ENCODE measurements at places on chromosomes 16 and 17.

DNA sequence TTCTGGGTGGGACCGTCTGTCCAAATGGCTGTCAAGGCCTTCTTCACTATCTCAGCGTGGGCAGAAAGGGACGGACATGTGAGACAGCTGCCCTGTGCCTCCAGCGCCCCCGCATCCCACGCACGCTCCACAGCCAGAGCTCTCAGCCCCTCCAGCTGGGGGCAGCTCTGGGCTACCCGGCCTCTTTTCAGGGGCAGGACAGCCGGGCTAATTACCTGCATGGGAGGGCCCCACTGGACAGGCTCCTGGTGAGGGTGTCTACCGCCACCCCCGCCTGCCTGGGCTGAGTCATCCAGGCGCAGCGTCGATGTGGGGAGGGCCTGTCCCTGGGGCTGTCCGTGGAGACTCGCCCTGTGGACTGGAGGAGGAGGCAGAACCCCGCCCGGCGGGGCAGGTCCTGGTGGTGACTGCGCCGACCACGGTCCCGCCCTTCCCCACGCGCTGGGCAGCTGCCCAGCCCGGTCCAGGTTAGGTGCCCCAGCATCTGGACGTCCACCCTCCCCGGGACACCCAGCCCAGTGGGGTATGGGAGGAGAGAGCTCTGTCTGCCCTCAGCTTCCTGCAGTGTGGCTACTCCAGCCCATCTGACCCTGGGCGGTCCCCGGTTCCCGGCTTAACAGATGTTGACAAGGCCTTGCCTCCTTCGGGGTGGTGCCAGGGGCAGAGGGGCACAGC lies 5.9 kb upstream of the METRNL start:
- DNase-seq: peak; percentile 69

- peak; percentile 59 for DNase-seq
These were observed 26.5 kb upstream of the NF1 start for GRCh38 chr17:31068291-31068690.

GRCh38 chr17:40895106-40895730 lies 10.2 kb upstream of the KRT20 start:
- DNase-seq: no peak

- DNase-seq: peak; percentile 65
These were observed 45.6 kb upstream of the HOXB9 start for GRCh38 chr17:48671697-48672171.

DNA sequence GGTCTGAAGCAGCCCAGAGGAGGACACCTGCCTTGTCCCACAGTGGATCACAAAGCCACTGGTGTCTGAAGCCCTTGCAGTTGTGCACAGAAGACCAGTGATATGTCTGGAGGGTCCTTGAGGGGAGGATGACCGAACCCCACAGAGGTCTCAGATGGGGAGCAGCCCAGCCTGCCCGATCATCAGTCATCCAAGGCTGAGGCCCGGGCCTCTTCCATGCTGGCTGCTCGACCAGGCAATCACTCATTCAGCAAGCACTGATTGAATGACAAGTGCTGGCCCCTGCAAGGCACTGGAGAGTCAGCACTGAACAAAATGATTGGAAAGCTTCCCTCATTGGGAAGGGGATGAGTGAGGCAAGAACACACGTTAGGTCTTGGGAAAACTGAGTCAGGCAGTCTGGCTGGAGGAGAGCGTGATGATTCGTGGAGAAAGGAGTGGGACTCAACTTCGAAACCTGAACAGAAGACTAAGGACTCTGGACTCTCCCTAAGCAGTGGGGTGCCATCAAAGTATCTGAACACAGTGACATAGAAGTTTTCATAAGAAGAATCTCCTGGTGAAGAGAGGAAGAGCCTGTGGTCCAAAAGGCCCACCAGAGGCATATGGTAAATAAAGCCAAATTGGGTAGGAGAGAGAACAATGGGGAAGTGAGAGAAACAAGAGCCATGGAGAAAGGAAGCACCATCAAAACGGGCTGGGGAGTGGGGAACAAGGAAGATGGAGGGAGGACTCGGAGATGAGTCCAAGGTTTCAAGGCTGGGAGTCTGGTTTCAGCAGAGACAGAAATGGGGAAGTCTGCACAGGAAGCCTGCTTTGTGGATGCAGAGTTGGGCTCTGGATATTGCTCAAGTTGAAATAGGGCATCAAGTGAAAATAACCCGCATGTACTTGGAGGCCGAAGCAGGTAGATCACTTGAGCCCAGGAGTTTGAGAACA lies 10.2 kb downstream of the PIK3R5 start:
- DNase-seq: no peak

Data from epithelial cell of esophagus (primary cell).